ENCODE measurements at places on chromosomes 7 and 10.
A peak's percentile ranks its signal among the peaks of the same experiment; 100 is the strongest.

GRCh38 chr10:30502266-30503060, 68.5 kb downstream of the MAP3K8 start:
- peak; percentile 73 for DNase-seq

- DNase-seq, result no peak
Observed at GRCh38 chr7:44685723-44686122, 62.9 kb upstream of the ZMIZ2 start.

DNA sequence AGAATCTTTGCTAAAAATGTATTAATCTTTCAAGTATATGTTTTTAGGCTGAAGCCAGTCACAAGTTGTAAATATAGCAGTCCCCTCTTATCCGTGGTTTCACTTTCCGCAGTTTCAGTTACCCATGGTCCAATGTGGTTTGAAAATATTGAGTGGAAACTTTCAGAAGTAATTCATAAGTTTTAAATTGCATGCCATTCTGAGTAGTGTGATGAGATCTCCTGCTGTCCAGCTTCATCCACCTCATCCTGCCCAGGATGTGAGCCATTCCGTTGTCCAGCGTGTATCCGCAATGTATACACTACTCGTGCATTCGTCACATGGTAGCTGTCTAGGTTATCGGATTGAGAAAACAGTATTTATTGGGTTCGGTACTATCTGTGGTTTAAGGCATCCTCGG, 12.2 kb downstream of the PDCD4 start:
- DNase-seq, result no peak

GRCh38 chr7:32018845-32019578, 51.2 kb downstream of the PDE1C start:
- no peak for DNase-seq

GRCh38 chr10:17053061-17053460, 76.5 kb downstream of the CUBN start:
- DNase-seq, result no peak

DNA sequence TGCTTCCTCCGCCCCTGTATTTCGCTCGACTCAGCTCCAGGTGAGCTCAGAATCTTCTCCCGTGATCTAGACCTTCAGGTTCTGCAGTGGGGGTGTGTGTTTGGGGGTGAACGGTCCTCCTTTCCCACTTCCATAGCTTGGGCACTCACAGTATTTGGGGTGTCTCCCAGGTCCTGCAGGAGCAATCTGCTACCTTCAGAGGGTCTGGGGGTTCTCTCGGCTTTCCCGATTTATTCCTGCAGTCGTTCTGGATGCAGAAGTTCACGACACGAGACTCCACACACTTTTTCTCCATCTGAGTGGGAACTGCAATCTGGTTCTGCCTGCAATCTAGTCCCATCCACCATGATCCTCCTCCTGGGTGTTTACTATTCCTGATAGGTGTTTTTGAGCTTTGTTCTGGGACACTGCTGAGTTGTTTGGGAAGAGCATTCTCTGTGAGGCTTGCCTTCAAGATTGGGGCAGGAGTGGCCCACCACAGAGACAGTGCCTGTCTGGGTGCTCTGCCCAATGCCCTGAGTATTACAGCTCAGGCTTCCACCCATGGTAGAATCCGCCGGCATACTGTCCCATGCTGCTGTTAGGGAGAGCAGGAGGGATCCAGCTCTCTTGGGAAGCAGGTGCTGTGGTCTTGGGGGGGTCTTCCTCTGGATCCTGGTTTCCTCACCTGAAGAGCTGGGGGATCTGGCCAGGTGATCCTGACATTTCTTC, 29.8 kb downstream of the JAKMIP3 start:
- DNase-seq, result no peak

GRCh38 chr7:157547611-157548010, 210.8 kb downstream of the DNAJB6 start:
- DNase-seq, result no peak

DNA sequence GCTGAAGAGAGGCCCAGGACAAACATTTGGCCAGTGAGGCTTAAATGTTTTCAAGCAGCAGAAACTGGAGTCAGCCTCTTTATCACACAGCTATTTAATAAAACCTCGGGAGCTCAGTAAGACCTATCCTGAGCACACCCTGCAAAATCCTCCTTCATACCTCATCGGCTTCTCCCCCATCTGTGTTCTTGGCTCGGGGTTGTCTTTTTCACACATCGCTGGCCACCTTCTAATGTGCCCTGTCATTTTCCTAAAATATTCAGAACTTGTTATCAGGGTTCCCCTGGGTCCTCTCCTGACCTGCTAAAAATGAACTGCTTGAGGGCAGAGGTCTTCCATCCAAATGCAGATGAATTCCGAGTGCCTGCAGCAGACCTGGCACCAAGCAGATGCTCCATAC, 310.3 kb upstream of the AKR1E2 start:
- no peak for DNase-seq

DNA sequence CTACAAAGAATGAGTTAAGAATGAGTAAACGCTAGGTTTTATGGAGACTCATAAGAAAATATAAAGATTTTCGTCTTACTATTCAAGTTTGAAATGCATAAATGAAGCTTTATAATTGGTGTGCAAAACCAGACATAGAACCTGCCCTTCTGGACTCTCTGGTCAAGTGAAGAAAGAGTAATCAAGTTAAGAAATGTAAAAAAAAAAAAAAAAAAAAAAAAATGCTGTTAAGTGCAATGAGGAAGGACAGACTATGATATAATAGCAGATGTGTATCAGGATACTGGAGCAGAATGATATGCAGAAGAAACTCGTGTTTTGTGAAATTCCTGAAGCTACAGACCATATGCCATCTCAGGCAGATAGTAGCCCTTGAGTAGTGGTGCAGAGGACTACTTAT, 5.6 kb downstream of the PCGF5 start:
- no peak for DNase-seq

GRCh38 chr10:92757066-92757710, 67.4 kb downstream of the HHEX start:
- DNase-seq, result peak; percentile 99

- DNase-seq, result no peak
Observed at GRCh38 chr7:149495785-149496641, 1.6 kb downstream of the ZNF746 start.

GRCh38 chr7:147775516-147776284, 814.9 kb upstream of the C7orf33 start:
- DNase-seq, result no peak

GRCh38 chr10:9508606-9509005, 1454.1 kb downstream of the GATA3 start:
- DNase-seq, result no peak

DNA sequence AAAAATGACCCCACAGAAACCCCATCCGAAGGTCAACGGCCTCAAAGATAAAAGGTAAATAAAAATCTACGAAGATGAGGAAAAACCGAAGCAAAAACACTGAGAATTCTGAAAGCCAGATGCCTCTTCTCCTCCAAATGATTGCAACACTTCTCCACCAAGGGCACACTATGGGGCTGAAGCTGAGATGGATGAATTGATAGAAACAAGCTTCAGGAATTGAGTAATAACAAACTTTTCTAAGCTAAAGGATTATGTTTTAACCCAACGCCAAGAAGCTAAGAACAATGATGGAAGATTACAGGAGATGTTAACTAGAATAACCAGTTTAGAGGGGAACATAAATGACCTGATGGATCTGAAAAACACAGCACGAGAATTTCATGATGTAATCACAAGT, 127.8 kb downstream of the MACC1 start:
- no peak for DNase-seq

GRCh38 chr10:119177708-119178371, 772 bp downstream of the PRDX3 start:
- DNase-seq, result no peak

DNA sequence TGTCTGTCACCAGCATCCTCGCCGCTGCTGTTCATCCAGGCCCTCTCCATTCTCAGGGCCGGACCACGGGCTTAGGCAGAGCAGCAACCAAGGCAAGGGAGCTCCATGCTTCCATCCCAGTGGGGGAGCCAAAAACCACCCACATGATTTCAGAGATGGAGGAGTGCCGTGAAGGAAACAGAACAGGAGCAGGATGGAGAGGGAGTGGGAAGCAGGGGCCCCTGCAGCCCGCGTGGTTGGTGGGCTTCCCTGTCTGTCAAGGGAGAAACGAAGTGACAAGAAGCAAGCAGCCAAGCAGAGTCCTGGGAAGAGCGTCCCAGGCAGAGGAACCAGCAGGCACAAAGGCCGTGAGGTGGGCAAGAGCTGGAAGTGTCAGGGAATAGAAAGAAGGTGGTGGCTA, 95.7 kb downstream of the SLIT1 start:
- DNase-seq, result no peak

- no peak for DNase-seq
Observed at GRCh38 chr10:86117051-86117450, 249.5 kb downstream of the GRID1 start.
